ENCODE measurements at places on chromosomes 3 and 15.

DNA sequence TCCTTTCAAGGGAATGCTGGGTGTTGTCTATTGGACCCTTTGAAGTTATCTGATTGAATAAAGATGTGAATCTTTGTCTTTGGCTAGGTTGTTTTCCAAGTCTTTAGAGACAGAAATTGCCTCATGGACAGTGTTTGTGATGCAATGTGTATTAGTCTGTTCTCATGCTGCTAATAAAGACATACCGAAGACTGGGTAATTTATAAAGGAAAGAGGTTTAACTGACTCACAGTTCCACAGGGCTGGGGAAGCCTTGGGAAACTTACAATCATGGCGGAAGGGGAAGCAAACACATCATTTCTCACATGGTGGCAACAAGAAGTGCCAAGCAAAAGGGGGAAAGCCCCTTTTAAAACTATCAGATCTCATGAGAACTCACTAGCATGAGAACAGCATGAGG is 88.8 kb upstream of the PLXND1 start:
- no peak overlapping the region for H3K27ac ChIP-seq
- H3K27me3 ChIP-seq = no peaks in the 10 kb centered on the region
- H3K4me3 ChIP-seq = no peak overlapping the region

GRCh38 chr3:17407576-17407975 is 334.9 kb downstream of the TBC1D5 start:
- no peak overlapping the region for H3K27ac ChIP-seq
- no peak overlapping the region for H3K4me3 ChIP-seq
- no peaks in the 10 kb centered on the region for H3K27me3 ChIP-seq
- no peak for DNase-seq
- H3K4me1 ChIP-seq = peaks cover 2% of the 10 kb centered on the region

GRCh38 chr3:16468002-16468335 is 45.5 kb downstream of the RFTN1 start:
- no peaks in the 10 kb centered on the region for H3K27me3 ChIP-seq
- H3K27ac ChIP-seq = no peak overlapping the region
- H3K4me1 ChIP-seq = peaks cover 2% of the 10 kb centered on the region
- H3K36me3 ChIP-seq = no peaks in the 10 kb centered on the region

- no peak for DNase-seq
- H3K4me3 ChIP-seq = peak overlapping the region; percentile 43
- H3K36me3 ChIP-seq = peaks cover 28% of the 10 kb centered on the region
- H3K4me1 ChIP-seq = peaks cover 6% of the 10 kb centered on the region
These were observed 46.5 kb upstream of the LIMD1 start for GRCh38 chr3:45547764-45548680.

GRCh38 chr3:154684440-154684839 is 254.4 kb upstream of the GPR149 start:
- no peak overlapping the region for H3K27ac ChIP-seq
- H3K4me3 ChIP-seq = no peak overlapping the region
- H3K36me3 ChIP-seq = no peaks in the 10 kb centered on the region
- no peaks in the 10 kb centered on the region for H3K4me1 ChIP-seq
- no peaks in the 10 kb centered on the region for H3K27me3 ChIP-seq

- no peak for DNase-seq
- H3K36me3 ChIP-seq = no peaks in the 10 kb centered on the region
- no peak overlapping the region for H3K4me3 ChIP-seq
- H3K4me1 ChIP-seq = no peaks in the 10 kb centered on the region
- no peaks in the 10 kb centered on the region for H3K27me3 ChIP-seq
- H3K27ac ChIP-seq = no peak overlapping the region
These were observed 54.1 kb upstream of the IGF2BP2 start for GRCh38 chr3:185878920-185879319.

DNA sequence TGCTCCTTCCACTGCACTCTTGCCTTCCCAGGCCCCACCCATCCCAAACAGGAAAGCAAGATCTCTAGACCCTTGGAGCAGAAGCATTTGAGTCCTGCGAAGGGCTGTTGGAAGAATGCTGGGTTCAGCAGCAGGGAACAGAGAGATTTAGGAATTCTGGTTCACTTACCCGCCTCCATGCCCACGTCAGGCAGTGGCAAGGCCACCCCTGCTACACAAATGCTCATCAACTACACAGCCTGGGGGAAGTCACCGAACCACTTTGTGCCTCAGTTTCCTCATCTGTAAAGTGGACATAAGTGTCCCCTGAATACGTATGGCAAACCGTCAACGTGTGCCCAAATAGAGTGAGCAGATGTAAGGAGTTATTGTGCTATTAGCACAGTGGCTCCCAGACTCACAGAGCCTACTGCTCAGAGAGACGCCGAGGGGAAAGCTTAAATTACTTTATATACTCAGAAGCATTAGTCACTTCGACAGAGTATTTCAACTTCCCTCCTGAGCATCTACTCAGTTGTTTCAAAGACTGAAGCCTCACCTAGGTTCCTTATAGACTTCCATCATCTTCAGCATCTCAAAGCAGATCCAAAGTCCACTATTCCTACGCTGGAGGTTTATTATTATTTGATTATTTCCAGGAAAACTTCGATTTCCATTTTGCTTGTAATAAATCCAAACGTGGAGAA is 905 bp downstream of the HOMER2 start:
- DNase-seq = no peak
- H3K27me3 ChIP-seq = peaks cover 7% of the 10 kb centered on the region
- H3K4me1 ChIP-seq = no peaks in the 10 kb centered on the region
- no peak overlapping the region for H3K27ac ChIP-seq
- peak overlapping the region; percentile 48 for H3K4me3 ChIP-seq

- H3K4me1 ChIP-seq = peaks cover 10% of the 10 kb centered on the region
- H3K27me3 ChIP-seq = peaks cover 12% of the 10 kb centered on the region
- DNase-seq = no peak
- no peak overlapping the region for H3K4me3 ChIP-seq
These were observed 9.2 kb downstream of the ZIC1 start for GRCh38 chr3:147418371-147418781.

DNA sequence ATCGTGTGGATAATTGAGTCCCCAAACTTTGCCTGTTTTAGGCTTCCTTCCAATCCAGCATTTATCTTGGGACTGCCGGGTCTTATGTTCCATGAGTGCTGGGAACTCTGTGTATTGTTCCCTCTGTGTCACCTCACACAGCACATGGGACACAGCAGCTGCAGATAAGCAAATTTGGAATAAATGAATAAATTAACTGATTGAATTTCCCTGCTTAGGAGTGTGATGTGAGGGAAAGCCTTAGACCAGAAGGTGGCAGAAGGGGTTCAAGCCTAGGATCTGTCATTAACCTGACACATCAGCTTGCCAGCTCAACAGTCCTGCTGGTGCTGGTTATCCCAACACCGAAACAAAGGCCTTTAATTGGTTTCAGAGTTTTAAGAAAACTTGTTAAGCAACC is 114.3 kb downstream of the OXSM start:
- H3K36me3 ChIP-seq = no peaks in the 10 kb centered on the region
- H3K4me3 ChIP-seq = no peak overlapping the region
- no peak overlapping the region for H3K27ac ChIP-seq
- no peaks in the 10 kb centered on the region for H3K4me1 ChIP-seq
- H3K27me3 ChIP-seq = no peaks in the 10 kb centered on the region

DNA sequence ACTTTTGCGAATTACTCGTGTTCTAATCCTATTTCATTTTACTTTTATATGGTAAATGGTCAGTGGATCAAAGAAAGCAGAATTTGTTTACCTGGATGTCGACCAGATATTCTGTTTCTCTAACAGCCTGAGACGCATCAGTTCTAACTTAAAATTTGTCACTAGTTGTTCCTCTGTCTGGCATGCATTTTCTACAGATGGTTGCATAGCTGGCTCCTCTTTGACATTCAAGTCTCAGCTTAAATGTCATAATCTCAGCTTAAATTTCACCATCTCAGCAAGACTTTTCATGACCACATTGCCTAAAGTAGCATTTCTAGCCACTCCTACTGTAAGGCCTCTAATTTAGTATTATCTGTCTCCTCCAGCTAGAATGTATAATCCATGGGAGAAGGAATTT is 609.3 kb downstream of the AGBL1 start:
- no peak overlapping the region for H3K4me3 ChIP-seq
- no peaks in the 10 kb centered on the region for H3K36me3 ChIP-seq
- H3K4me1 ChIP-seq = no peaks in the 10 kb centered on the region
- H3K27me3 ChIP-seq = no peaks in the 10 kb centered on the region

DNA sequence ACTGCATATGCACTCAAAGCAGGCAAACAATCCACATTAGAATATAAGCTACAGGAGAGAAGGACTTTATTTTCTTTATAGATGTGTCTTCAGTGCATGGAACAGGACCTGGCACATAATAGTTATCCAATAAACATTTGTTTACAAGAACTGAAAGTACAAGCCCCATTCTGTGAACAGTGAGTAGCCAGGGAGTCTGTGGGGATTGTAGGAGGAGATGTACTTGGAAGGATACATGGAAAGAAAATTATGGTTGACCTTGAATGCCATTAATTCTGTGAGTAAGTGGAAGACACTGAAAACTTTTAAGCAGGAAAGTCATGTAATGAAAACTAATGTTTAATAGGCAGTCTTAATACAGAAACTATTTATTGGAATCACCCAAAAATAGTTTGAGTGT is 28.3 kb downstream of the MASP1 start:
- DNase-seq = no peak
- no peak overlapping the region for H3K4me3 ChIP-seq
- H3K36me3 ChIP-seq = no peaks in the 10 kb centered on the region
- H3K4me1 ChIP-seq = no peaks in the 10 kb centered on the region

GRCh38 chr3:180036092-180036670 is 556 bp downstream of the PEX5L start:
- H3K36me3 ChIP-seq = no peaks in the 10 kb centered on the region
- H3K27me3 ChIP-seq = peaks cover 46% of the 10 kb centered on the region
- DNase-seq = no peak
- no peak overlapping the region for H3K27ac ChIP-seq
- H3K4me1 ChIP-seq = peaks cover 6% of the 10 kb centered on the region
- peak overlapping the region; percentile 50 for H3K4me3 ChIP-seq

GRCh38 chr15:49084285-49084570 is 38.0 kb upstream of the SECISBP2L start:
- peaks cover 3% of the 10 kb centered on the region for H3K4me1 ChIP-seq
- no peak overlapping the region for H3K27ac ChIP-seq
- H3K4me3 ChIP-seq = no peak overlapping the region
- H3K36me3 ChIP-seq = no peaks in the 10 kb centered on the region
- H3K27me3 ChIP-seq = no peaks in the 10 kb centered on the region
- DNase-seq = no peak

DNA sequence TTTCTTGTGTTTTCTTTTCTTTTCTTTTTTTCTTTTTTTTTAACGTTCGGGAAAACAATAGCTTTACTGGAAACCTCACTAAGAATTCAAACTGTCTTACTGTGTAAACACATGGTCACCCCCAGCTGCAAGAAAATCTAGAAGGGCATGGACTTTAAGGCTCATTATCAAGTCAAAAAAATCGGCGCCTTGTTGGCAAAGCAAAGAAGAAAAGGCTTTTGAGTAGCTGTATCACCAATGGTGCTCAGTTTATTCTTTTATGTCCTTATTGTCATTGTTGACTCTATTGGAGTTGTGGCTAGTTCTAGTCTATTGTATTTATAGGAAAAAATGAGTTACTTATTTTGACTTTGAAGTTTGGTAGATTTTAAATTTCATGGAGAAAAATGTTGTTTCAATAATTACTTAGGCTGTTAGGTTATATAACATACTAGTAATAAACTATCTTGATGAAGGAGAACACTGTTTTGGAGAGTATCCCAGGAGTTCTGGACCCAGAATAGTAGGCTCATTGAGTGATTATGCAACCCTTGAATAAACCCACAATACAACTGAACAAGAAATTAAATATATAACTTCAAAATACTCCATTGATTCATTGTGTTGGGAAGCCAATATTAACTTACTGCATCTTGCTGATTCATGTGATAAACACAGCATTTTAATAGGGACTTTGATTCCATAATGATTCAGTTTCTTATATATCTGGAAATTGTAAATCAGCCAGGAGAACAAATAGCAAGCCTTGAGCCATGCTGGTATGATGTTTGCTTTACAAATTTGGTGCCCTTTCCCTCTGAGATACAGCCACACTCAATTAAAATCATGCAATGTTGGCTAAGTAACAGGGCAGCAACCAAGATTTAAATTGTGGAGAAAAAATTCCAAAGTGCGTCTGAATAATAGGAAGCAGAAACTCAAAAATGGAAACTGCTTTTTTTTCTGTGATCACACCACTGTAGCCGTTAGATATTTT is 27.8 kb upstream of the GOLIM4 start:
- peaks cover 3% of the 10 kb centered on the region for H3K4me1 ChIP-seq
- no peak for DNase-seq
- no peaks in the 10 kb centered on the region for H3K36me3 ChIP-seq
- H3K27ac ChIP-seq = no peak overlapping the region
- H3K27me3 ChIP-seq = no peaks in the 10 kb centered on the region
- H3K4me3 ChIP-seq = no peak overlapping the region

DNA sequence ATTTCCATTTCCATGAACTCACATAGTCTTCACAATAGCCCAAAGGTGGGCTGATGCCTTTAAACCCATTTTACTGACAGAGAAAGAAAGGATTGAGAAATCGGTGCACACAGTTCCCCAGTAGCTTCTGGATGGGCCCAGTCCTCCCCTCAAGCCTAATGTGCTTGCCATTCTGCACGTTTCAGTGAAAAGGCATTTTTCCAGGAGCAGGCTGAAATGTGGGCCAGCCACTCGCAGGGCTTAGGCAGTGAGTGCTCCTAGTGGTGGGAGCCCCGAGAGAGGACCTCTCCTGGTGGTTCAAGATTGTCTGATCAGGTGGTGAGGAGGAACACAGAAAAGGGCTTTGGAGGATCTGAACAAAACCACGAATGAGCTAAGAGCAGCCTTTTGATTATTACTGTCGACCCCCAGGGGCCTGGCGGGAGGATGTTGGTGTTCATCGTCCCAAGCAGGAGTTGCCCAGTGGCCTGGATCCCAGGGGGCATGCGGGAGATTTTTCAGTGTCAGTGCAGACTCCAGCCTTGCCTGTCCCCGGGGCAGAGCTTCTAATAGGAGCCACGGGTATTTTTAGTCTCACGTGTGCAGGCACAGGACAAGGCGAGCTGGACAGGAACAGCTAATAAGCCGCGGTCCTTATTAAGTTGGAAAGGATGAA is 8.7 kb upstream of the KY start:
- peaks cover 5% of the 10 kb centered on the region for H3K4me1 ChIP-seq
- H3K36me3 ChIP-seq = no peaks in the 10 kb centered on the region
- no peak overlapping the region for H3K4me3 ChIP-seq
- no peak overlapping the region for H3K27ac ChIP-seq

GRCh38 chr15:47817969-47818548 is 100.8 kb downstream of the SEMA6D start:
- H3K36me3 ChIP-seq = no peaks in the 10 kb centered on the region
- DNase-seq = no peak
- H3K27me3 ChIP-seq = no peaks in the 10 kb centered on the region
- H3K4me3 ChIP-seq = no peak overlapping the region
- no peak overlapping the region for H3K27ac ChIP-seq
- no peaks in the 10 kb centered on the region for H3K4me1 ChIP-seq

GRCh38 chr3:153144071-153144470 is 18.0 kb upstream of the RAP2B start:
- H3K4me1 ChIP-seq = no peaks in the 10 kb centered on the region
- H3K27me3 ChIP-seq = no peaks in the 10 kb centered on the region
- DNase-seq = no peak
- no peaks in the 10 kb centered on the region for H3K36me3 ChIP-seq
- no peak overlapping the region for H3K4me3 ChIP-seq
- H3K27ac ChIP-seq = no peak overlapping the region

All from neuronal stem cell (in vitro differentiated cells).